ENCODE measurements at places on chromosomes 12 and 14.

DNA sequence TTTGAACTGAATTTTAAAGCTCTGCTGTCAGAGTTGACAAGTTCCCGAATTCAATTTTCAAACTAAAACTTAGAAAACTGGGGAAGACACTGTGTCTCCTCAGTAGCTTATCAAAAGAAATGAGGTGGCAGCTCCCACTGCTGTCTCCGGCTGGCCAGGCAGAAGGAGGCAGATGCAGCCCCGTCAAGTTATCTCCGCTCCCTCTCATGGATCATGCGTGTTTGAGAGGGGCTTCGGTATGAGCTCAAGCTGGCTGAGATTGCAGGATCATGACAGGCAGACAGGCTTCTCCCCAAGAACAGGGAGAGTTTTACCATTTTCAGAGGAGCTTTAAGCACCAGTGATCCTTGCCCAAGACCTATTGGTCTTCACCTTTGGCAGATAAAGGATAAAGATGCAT, 88.8 kb downstream of the NEDD1 start:
- no peak for DNase-seq

DNA sequence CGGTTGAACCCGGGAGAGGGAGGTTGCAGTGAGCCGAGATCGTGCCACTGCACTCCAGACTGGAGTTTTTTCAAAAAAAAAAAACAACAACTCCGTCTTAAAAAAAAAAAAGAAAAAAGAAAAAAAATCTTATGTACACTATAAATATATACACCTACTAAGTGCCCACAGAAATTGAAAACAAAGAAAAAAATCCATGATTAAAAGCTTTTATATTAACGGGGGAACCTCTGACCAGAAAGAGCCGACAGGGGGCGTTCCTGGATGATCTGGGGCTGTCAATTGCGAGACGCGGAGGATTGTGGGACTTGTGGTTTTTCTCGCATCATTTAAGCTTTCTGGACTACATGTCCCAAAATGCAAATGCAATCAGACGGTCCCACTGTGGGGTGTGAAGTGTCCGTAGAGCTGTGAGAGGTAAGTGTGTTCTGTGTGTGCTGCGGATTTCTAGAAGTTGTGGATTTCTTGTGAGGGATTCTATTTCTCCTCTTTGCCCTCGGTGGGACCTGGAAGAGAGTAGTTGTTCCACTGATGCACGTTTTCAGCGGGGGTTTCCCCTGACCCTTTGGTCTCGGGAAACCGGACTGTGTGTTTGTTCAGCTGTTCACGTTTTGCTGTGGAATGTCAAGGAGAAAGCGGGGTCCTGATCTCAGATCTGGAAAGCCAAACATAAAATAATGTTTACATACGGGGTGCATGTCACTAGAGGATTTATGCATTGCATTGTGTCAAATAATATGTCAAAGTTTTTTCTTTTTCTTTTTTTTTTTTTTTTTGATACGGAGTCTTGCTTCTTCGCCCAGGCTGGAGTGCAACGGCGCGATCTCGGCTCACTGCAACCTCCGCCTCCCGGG, at the start of gene SIRT4:
Gene SIRT4 (plus strand): TSS at position 360 of the 854 bp plus-strand sequence. CDS start 1,241 bp downstream, outside the sequence.
- peak; percentile 94 for DNase-seq

DNA sequence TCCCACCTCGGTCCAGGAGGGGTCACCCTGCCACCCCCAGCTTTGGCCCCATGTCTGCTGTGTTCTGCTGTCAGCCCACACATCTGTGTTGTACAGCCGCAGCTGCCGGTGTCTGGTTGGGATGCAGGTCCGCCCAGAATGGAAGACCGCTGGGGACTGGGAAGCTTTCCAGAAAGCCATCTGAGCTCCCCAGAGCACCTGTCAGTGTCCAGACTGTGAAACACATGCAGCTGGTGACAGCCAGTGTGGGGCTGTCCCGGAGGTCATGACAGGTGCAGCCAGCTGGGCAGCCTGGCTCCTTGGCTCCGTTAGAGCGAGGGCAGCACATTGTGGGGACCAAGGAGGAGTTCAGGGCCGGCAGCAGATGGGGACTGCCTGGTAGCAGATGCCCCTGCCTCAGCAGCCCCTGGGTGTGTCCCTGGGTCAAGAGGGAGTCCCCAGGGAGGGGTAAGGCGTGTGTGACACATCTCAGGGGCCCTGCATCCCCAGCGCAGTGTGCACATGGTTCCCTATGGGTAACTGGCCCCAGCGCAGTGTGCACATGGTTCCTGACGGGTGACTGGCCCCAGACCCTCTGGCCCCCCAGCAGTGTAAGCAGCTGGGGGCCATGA, 16.4 kb downstream of the CEP170B start:
- DNase-seq: no peak

DNA sequence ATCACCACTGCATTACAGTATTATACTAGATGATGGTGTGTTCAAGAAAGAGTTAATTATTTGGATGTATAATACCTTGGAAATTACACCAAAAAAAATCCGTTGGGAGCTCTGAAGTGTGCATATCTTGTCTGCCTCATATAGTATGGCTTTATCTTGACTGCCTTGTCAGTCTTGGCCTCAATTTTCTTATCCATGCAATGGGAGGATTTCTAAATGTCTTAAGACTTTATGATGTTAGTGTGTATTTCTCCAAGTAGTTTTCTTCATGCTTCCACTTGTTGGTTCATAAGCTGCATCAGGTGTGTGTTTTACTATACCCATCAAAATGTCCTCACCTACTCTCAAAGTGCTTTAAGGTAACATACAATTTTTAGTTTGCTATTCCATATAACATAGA, 84.6 kb downstream of the FGD4 start:
- no peak for DNase-seq

- no peak for DNase-seq
Observed at GRCh38 chr12:119673634-119674033, 5.7 kb downstream of the PRKAB1 start.

DNA sequence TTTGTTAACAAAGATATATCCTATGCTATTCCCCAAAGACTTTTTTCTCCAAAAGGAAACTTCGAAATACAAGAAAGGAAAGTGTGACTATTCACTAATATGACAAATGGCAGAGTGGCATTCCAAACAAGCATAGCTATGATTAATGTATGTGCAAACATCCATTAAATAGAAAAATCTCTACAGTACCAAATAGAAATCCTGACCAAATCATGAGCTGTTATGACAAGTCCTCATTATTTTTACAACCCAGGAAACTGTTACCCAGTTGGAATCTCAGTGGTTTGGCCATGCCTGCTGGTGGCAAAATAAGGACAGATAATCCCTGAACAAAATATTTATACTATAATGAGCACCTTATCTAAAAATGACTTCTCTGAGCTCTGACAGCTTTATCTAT, 202.1 kb downstream of the SEC23A start:
- no peak for DNase-seq

GRCh38 chr12:45209784-45210183, 6.1 kb upstream of the ANO6 start:
- DNase-seq: no peak

All from M059J (cell line).